NCI-H748 treated with DMSO at 0.1 percent for 48 hours (cell line): ENCODE measurements at places on chromosomes 7 and 10.

- DNase-seq: no peak
These were observed 27.5 kb upstream of the EZH2 start for GRCh38 chr7:148911626-148912025.

- no peak for DNase-seq
These were observed 265.2 kb upstream of the CSTF2T start for GRCh38 chr10:51964630-51965029.

GRCh38 chr7:43612599-43613589 lies 30.0 kb downstream of the STK17A start:
- no peak for DNase-seq

- peak; percentile 54 for DNase-seq
These were observed at the start of gene UPP1 for GRCh38 chr7:48089046-48090003. Gene UPP1 (plus strand): TSS chr7:48089265. CDS start chr7:48094784, 5,519 bp downstream.

DNA sequence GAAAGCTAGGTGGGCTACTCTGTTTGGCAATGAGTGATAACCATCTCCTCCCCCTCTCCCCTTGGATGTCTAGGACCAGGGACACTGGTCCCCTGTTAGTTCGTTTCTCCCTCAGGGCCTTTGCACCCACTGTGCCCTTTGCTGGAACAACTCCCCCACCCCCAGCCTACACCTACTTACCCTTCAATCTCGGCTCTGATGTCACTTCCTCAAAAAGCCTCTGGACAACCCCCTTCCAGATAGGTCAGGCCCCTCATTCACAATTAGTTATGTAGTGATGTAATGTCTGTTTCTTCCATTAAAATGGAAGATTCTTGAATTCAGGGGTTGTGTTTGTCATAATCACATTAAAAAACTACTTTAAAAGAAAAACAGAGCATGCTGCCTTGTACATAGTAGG lies 152.9 kb downstream of the SNX10 start:
- no peak for DNase-seq

DNA sequence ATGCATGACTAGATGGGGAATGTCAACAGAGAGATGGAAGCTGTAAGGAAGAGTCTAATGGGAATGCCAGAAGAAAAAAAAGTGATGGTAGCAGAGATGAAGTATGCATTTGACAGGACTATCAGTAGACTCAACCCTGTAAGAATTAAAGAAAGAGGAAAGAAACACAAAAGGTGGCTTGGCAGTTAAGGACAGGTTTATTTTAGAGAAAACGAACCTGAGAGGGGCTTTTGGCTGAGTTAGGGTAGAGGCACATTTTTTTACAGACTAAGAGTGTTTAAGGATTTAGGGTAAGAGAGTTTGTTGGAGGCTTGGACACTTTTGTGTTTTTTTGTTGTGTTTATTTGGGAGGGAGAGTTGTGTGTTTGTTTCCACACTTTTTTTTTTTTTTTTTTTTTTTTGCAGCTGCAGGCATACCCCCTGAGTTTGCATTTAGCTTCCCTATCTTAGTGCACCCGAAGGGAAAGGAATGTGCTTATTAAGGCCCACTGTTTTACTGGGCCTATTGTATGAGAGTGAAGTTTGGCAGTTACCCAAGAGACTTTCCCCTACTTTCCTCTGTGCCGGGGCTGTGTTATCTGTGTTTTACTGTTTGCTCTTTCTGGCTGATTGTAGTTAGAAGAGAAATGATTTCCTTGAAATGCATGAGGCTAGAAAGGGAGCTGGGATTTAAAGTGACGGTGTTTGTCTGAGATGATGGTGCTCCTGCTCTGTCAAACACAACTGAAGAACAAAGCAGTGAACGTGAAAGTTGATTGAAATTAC lies 32.0 kb downstream of the NPVF start:
- DNase-seq: no peak
